Inflammatory macrophage treated with lipopolysaccharide for 4 hours (primary cell): ENCODE measurements at places on chromosomes 7 and 10.
A peak's percentile ranks its signal among the peaks of the same experiment; 100 is the strongest.

DNA sequence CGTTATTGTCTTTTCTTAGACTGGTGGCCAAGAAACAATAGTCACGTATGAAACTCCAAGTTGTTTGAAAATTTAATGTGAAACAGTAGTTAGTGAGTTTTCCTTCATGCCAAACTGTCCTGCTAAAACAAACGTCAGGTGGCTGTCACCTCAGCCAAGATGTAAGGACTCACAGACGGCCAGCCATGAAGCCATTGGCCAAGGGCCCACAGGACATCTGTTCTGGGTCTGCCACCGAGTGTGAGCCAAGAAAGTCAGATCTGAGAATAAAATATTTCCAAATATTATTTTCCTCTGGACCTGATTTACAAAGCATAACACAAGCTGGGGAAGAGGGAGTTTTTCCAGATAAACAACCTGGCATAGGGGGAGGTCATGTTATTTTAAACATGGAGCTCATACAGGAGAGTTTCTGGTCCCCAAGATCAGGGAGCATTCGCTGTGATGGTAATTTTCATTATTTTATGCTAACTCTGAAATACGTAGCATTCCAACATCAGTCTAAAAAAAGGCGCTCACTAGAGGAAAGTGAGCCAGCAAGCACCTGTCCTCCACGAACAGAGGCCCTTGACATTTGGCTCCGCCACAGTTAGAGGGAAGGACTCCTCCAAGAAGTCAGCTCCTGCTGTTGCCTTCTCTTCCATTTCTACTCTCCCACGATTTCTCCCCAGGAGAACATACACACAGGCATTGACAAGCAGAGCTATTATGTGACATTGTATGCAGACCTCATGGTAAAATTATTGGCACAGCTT, 38.9 kb upstream of the LANCL2 start:
- no peak for DNase-seq

DNA sequence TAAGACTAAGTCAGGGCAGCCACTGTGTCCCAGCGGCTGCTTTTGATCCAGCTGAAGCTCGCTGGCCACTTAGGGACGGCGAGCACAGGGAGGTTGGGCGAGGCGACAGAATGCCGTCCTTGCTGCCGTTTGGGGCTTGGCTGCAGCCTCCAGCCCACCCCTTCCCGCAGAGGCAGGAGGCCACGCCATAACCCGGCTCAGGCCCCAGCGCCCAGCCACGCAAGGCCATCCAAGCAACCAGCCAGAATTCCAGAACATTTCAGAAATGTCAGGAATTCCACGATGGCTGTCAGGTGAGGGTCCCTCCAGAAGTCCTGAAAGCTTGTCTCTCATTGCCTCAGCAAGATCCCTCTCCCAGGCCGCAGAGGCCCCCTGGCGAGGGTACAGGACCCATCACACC, 479.1 kb upstream of the FOXK1 start:
- no peak for DNase-seq

DNA sequence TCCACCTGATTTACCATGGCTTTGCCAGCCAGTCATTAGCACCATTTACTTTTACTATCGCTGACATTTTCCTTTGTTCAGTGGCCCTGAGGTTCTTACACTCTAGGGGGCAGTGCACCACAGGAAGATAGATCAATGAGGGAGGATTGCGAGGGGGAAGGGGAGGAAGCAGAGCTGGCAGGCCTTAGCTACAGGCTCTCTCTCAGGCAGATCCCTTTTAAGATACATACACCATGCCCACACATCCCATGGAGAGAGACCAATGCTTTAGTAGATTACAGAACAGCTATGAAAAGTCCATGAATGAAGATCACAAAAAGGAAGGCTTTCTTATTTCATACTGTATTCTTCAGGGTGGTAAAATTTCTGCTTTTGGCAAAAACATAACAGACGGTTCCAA, 47.4 kb downstream of the DENND11 start:
- DNase-seq: peak; percentile 82

DNA sequence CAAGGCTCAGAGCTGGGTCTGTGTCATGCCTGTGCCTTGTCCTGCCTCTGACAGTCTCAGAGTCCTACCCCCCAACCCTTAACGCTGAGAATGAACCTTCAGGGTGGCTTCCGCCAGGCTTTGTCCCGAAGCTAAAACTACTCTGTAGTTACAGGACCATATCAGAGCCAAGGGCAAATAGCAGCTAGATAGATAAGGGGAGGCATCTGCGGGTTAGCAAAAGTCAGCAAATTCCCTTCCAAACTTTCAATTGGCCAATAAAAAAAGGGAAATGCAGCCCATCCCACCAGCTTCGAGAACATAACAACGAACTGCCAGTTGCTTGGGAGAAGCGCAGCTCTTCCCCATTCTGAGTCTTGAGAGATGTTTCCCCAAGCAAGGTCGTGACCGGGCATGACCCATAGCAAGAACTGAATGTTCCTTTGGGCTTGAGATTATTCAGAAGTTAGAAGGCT, 17.7 kb downstream of the CCL24 start:
- DNase-seq: peak; percentile 86

- peak; percentile 18 for DNase-seq
Measured at GRCh38 chr7:2639181-2639681, 7.4 kb downstream of the TTYH3 start.

- DNase-seq: no peak
Measured at GRCh38 chr7:99080679-99081078, 63.2 kb downstream of the SMURF1 start.

GRCh38 chr7:85972504-85973141, 671.1 kb upstream of the GRM3 start:
- no peak for DNase-seq

DNA sequence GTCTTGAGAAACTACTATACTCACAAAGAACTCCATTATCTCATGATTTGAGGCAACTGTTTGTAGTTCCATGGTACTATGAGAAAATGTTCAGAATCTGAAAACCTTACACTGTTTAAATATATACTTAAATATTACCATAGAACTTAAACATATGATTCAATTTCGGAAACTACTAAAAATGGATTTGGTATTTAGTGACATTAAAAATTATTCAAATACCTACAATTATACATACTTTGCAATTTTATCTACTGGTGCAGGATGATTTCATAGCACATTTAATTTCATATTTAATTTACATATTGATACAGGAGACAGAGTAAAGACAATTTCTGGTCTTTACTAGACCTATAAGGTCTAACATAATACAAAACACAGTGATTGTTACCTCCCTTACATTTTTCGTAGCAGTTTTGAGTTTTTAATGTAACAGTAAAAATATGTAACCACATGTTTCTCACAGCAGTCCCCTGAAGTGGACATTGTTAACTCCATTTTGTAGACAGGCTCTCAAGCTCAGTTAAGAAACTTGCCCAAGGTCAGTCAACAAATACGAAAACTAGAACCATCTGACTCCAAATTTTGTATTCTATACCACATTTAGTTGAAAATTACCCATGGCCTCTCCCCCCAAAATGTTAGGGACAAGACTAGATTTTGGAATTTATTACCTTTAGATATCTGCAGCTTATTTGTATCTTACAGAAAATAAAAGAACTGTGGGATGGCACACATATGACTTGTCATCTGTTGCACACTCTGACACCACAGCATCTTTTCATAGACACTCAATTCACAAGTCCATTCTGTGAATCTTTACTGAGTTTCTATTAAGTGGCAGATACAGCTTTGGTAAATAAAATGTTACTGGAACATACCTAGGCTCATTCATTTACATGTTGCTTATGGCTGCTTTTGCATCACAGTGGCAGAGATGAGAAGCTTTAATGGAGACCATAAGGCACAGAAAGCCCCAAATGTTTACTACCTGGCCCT, 36.8 kb downstream of the MTPN start:
- no peak for DNase-seq

GRCh38 chr10:8588135-8588534, 533.6 kb downstream of the GATA3 start:
- DNase-seq: no peak
